ENCODE measurements at places on chromosomes 4 and X. TPM values are rescaled to one million over a fixed set of nuclear protein-coding genes. Genes with fewer than 3 reads are reported as not detected.
A peak's percentile ranks its signal among the peaks of the same experiment; 100 is the strongest.

- no peak for DNase-seq
Measured at GRCh38 chr4:27003642-27004113, 143.0 kb downstream of the STIM2 start.

- DNase-seq: no peak
Measured at GRCh38 chr4:184238072-184238745, 20.5 kb upstream of the ENPP6 start.

DNA sequence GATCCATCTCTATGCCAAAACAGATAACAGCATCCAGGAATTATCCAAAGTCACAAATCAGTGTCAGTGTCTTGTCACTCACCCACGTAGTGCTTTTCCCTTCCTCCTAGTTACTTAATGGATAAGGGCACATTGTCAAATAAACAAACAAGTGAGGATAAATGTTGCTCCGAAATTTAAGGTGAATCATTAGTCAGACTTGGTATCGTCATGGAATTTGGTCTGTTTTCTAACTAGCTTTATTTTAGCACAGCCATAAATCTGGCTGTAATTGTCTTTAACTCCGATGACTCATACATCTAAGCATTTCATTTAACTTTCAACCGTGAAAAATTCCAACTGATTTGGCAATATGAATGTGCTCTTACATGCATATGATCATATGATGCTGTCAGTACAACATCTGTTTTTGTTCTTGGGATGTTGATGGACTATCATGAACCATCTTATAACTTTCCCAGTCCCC is 83.3 kb downstream of the SNCA start:
- no peak for DNase-seq

DNA sequence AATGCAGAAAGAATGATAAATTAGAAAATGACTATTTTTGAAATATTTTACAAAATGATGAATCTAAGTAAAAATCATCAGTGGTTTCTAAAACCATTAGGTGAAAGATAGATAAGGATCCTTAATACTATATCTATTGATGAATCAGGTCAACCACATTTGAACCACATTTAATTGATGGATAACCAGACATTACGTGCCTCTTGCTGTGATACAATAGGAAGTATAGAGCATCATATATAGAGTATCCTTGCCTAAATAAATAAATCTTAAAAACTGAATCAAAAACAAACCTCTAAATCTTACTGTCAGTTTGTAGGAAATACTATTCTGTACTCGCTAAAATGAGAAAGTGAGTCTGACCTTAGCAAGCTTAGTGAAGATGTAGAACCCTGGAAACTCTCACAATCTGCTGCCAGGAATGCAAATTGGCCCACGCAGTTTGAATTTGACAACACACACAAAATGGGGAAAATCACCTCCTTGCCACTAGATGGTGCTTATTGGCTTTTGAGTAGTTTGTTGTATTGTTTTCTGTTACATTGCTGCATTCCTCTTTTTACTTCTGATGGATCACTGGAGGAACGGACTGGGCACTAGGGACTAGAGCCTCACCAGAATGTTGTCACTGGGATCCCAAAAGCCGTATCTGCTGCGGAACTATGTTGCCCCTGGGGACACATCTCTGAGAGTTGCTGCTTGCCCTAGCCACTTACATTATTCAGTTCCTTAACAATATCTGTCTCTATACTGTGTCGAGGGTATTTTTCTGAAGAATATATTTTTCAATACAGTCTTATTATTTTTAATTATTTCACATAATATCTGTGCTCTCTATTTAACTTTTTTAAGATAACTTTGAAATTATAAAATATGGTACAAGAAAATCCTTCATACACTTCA is 25.4 kb upstream of the SLAIN2 start:
- DNase-seq: no peak

VGLL1 gene
- not detected for total RNA-seq

DNA sequence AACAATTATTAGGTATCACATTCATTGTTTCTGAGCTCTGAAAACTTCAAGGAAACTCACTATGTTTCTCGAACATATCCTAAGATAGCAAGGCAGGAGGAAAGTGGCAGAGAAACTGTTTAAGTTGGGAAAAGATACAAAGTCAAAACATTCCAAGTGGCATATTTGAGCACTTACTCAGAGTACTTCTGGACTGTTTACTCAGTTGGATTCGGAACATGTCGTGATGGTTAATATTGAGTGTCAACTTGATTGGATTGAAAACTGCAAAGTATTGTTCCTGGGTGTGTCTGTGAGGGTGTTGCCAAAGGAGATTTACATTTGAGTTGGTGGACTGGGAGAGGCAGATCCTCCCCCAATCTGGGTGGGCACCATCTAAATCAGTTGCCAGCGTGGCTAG is 298.3 kb downstream of the IL1RAPL2 start:
- DNase-seq: no peak

GRCh38 chr4:105399532-105400161 is 74.2 kb downstream of the PPA2 start:
- DNase-seq: no peak

- DNase-seq: peak; percentile 81
Measured at GRCh38 chr4:1356181-1356998, 9.4 kb downstream of the UVSSA start.

GRCh38 chr4:18513861-18514260 is 492.3 kb upstream of the LCORL start:
- DNase-seq: no peak

GRCh38 chrX:110407910-110408545 is 49.4 kb downstream of the RTL9 start:
- no peak for DNase-seq

DNA sequence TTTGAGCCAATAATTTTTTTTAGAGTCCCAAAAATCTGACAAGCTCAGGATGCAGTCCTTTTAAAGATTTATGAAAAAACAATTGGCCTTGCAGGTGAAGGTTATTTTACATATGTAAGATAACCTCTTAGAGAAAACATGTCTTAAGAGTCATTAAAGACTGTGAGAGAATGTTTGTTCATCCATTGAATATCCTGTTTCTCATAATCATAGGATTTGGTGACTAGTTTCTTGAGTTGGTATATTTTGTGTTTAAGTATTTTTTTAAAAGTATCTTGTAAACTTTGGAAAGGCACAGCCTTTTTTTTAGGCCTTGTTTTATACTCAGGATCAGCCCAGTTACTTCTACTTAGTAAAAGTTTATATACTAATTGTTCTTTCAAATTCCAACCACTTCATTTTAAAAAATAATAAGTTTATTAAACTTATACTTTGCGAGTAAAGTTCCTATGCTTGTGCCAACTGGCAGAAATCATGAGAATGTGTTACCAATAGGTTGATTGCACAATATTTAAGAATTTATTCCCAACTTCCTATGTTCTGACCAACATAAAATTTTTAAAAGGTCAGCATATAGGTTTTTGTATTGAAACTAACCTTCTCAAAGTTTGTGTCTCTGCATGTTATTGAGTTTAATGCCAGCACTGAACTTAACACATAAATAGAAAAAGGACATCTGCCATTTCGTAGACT is 40.0 kb upstream of the ARSJ start:
- no peak for DNase-seq

DNA sequence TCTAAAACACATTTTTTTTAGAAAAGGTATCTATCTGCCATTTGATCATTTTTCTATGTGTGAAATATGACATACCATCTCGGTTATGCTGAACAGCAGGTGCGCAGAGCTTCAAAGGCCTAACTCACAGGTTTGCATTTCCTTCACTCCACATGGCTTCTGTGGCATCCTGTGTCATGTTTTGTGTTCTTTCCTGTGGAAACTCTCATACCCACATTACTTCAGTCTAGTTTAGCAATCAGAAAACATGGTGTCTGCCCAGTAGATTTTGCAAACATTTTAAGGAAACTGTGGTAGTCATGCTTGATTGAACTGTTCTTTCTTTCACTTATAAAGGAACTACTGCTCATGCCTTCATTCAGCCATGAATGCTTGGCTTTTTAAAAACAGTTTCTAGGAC is 11.3 kb upstream of the ARAP2 start:
- no peak for DNase-seq

DNA sequence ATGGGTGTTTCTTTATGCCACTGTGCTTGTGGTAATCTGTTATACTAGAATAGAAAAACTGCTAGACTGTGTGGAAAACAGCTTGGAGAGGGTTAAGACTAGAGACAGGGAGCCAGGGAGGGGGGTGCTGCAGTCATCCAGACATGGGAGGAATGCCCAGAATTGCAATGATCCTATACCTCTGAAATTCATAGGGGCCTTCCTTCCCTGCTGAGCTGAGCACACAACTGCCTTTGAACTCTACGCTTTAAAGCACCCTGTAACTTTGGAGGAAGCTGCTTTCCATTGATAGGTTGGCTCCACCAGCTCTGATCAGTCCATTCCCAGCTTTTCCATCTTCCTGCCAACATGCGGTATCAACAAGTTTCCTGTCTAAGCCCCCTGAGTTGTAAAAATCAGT is 155.9 kb upstream of the RASGEF1B start:
- DNase-seq: no peak

- no peak for DNase-seq
Measured at GRCh38 chrX:12721042-12721441, 70.2 kb upstream of the PRPS2 start.

- DNase-seq: no peak
Measured at GRCh38 chr4:113469023-113469390, 292.5 kb downstream of the CAMK2D start.

- DNase-seq: no peak
Measured at GRCh38 chr4:155818639-155819038, 47.4 kb downstream of the ASIC5 start.

PCSK1N gene
- 0.43 TPM for total RNA-seq
